Uterus (tissue), 4 donors: ENCODE measurements at places on chromosomes 7 and 10. TPM values are rescaled to one million over a fixed set of nuclear protein-coding genes. Genes with fewer than 3 reads are reported as not detected.

GRCh38 chr10:35644050-35644950 is 2.2 kb upstream of the FZD8 start:
- no peaks in the 10 kb centered on the region for H3K27me3 ChIP-seq
- DNase-seq, result no peak
- H3K36me3 ChIP-seq, result no peaks in the 10 kb centered on the region
- peak overlapping the region; percentile 58 for H3K27ac ChIP-seq

The INHBA gene
- 5.4 TPM for total RNA-seq

DNA sequence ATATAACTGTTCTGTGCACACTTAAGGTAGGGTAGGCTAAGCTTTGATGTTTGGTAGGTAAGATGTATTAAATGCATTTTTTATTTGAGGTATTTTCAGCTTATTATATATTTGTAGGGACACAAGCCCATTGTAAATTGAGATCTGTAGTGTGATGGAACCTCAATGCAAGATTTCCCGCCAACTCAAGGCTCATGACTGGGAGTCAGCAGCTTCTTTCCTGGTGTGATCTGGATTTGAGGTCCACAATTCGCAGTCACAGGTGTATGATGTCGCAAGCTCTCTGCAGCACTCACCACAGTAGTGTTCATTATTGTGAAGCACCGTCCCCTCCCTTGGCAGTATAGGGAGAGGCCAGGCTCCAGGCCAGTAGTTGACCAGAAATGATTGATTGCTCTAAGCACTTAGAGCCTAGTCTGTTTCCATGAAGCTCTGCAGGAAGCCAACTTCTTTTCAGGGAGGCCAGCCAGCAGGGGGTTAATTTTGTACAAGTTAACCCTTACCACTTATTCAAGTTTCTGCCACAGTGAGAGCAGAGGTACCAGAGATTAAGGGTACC is 54.9 kb downstream of the SEM1 start:
- no peaks in the 10 kb centered on the region for H3K4me1 ChIP-seq
- no peaks in the 10 kb centered on the region for H3K27me3 ChIP-seq

The SFTPA1 gene
- not detected for total RNA-seq

The DENND2A gene
- 9.1 TPM for total RNA-seq

- H3K27me3 ChIP-seq, result no peaks in the 10 kb centered on the region
- no peak for DNase-seq
- no peaks in the 10 kb centered on the region for H3K36me3 ChIP-seq
- H3K27ac ChIP-seq, result no peak overlapping the region
These were observed 11.4 kb upstream of the MRPS16 start for GRCh38 chr10:73263693-73264347.

GRCh38 chr7:84568781-84569180 is 374.2 kb upstream of the SEMA3A start:
- no peak overlapping the region for H3K4me3 ChIP-seq
- DNase-seq, result no peak
- H3K36me3 ChIP-seq, result no peaks in the 10 kb centered on the region
- no peaks in the 10 kb centered on the region for H3K4me1 ChIP-seq
- H3K27ac ChIP-seq, result no peak overlapping the region
- H3K27me3 ChIP-seq, result no peaks in the 10 kb centered on the region

GRCh38 chr7:156080046-156080445 is 267.8 kb upstream of the SHH start:
- no peak overlapping the region for H3K4me3 ChIP-seq
- no peak for DNase-seq
- H3K27me3 ChIP-seq, result no peaks in the 10 kb centered on the region
- no peak overlapping the region for H3K27ac ChIP-seq
- H3K4me1 ChIP-seq, result no peaks in the 10 kb centered on the region

The FEZF1 gene
- total RNA-seq, result not detected

The PRSS37 gene
- not detected for total RNA-seq

- H3K4me1 ChIP-seq, result no peaks in the 10 kb centered on the region
- H3K36me3 ChIP-seq, result no peaks in the 10 kb centered on the region
- no peaks in the 10 kb centered on the region for H3K27me3 ChIP-seq
- no peak for DNase-seq
These were observed 18.0 kb downstream of the MXI1 start for GRCh38 chr10:110225441-110225755.

The CYP26C1 gene
- 0.41 TPM for total RNA-seq

The AGAP5 gene
- 11.2 TPM for total RNA-seq

DNA sequence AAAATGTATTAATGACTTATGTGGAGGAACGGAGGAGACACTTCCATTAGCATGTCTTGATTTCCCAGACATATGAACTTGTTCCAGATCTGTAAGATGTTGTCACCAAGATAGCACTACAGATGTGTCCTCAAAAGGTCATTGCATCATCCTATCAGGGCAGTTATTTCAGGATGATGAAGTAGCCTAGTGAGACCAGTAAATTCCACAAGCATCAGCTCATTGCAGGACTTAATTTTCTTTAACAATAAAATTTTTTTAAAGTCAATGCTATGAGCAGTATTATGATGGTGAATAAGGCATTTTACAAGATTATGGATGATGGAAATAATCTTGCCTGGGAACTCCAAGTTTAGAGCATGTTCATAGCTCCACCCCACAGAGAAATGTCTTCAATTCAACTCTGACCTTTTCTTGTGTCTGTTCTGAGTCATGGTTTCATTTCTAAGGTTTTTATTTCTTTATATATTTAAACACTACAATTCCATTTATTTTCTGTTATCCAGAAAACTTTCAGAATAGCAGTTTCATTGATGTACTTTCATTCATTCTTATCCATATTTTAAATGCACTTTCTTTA is 1203.3 kb upstream of the CELF2 start:
- H3K27me3 ChIP-seq, result no peaks in the 10 kb centered on the region
- H3K27ac ChIP-seq, result no peak overlapping the region
- DNase-seq, result no peak
- no peaks in the 10 kb centered on the region for H3K36me3 ChIP-seq
